Activated CD4-positive, alpha-beta T cell treated with anti-CD3 and anti-CD28 coated beads, Interleukin-2, amount 50 U/mL, for 16 hours (primary cell): ENCODE measurements at places on chromosomes 5 and 9.

DNA sequence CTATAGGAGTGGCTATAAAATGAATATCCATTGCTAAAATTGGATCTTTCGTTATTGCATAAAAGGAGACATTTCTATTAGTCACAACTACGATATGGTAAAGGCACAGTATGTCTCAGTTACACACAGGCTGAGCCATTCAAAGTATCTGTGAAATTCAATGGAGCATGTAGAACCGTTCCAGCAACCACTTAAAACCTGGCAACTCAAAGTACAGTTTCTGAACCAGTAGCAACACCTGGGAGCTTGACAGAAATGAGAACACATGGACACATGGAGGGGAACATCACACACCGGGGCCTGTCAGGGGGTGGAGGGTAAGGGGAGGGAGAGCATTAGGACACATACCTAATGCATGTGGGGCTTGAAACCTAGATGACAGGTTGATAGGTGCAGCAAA, 15.4 kb downstream of the POC5 start:
- DNase-seq: no peak

- no peak for DNase-seq
Measured at GRCh38 chr5:145247745-145248040, 587.4 kb downstream of the PRELID2 start.

DNA sequence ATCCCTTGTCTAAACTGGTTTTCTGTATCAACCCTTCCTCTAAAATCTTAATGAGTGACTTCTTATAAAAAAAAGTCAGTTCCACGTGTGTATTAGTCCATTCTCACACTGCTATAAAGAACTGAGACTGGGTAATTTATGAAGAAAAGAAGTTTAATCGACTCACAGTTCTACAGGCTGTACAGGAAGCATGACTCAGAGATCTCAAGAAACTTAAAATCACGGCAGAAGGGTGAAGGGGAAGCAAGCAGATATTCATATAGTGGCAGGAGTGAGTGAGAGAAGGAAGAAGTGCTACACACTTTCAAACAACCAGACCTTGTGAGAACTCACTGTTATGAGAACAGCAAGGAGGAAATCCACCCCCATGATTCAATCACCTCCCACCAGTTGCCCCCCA, 307.8 kb upstream of the ARRDC3 start:
- no peak for DNase-seq

DNA sequence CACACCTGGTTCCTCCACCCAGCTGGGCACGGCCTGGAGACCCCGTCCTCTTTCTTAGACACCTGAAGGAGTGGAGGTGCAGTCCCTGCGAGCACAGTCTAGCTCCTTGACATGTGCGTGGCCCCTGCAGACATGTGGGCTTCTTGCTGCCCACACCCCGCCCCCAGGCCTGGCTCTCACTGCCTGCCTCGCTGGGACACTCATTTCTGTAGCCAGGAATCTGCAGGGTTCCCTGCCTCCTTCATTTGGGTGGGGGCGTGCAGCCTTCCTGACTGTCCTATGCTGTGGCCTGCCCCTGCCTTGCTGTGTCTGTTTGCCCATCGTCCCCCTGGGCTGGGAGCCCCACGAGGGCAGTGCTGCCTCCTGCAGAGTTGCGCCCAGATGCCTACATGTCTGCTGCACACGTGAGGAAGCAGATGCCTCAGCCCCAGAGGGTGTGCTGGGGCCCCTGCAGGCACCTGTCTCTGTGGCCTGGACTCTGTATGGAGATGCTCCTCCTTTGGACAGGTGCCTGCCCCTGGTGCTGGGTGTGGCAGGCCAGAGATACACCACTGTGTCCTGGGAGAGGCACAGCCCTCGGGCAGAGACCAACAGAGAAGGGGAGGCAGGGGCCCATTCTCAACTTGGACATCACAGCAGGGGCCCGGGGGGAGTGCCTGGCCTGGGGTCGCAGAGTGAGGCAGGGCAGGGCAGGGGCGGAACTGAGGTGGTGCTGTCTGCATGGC, 22.6 kb downstream of the FLT4 start:
- no peak for DNase-seq

DNA sequence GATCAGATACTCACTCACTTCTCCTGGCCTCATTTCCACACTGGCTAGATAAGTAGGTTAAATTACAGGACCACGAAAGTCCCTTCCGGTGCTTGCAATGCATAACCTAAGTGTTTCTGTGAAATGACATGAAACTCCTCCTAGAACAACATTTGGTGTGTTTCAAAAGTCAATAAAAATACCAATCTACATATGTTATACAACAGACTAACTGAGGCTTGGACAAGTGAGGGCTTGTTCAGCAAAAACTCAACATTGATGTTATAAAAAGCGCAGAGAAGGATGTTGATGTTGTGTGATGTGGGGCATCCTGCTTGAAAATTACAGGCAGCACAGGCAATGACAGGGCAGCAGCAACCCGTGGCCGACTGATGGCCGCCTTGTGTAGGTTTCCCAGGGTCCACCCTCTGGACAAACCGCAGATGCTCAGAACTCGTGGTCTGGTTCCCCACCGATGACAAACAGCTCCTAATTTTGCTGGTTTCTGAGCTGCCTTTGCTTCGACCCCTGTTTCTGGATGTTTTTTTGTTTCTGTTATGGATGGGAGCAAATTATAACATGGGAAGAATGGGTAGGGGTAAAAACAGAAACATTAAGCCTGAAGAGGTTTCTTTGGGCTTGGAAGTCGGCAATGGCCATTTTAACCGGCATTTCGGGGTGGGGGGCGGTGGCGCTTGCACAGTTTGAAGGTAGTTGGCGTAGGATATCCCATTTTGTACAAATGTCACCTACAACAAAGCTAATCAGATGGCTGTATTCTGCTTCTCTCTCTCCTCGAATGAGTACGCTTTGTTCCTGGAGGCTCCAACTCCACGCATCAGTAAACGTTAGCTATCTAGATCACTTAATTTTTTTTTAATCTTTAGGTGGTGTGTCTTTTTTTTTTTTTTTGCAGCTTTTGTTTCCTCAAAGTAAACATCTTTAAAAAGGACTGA, 116.1 kb downstream of the PDZD2 start:
- DNase-seq: no peak

- no peak for DNase-seq
Measured at GRCh38 chr9:135612981-135613910, 26.1 kb downstream of the GLT6D1 start.

- no peak for DNase-seq
Measured at GRCh38 chr5:149325166-149325735, 20.0 kb upstream of the GRPEL2 start.

GRCh38 chr9:136012651-136013050, 51.5 kb upstream of the UBAC1 start:
- no peak for DNase-seq

- no peak for DNase-seq
Measured at GRCh38 chr5:9582406-9582805, 36.5 kb upstream of the SEMA5A start.

DNA sequence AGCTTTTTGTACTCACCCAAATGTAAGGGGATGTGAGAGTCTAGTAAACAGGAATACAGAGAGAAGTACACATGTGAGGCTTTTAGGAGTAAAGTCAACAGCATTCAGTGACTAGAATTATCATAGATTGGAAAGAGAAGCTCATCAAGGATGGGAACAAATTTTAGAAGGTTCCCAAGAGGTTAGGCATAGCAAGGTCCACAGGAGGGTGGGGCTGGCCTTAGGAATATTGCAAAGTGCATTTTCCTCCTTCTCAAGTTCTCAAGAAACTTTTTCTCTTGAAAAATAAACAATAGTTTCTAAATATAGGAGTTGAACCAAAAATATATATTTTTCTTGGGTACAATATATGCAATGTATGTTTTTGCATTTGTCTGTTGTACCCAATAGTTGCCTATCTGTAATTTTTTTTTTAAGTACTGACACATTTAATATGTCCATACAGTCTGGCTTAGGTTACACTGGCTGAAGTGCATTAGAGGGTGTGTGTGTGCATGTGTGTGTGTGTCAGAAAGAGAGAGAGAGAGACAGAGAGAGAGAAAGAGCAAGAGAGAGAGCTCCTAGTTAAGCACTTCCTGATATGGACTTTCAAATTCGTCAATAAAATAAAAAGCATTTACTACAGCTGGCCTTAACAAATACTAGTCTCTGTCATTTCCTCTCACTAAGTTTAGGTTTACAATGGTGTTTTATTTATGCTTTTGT, 62.2 kb downstream of the SNX18 start:
- no peak for DNase-seq

DNA sequence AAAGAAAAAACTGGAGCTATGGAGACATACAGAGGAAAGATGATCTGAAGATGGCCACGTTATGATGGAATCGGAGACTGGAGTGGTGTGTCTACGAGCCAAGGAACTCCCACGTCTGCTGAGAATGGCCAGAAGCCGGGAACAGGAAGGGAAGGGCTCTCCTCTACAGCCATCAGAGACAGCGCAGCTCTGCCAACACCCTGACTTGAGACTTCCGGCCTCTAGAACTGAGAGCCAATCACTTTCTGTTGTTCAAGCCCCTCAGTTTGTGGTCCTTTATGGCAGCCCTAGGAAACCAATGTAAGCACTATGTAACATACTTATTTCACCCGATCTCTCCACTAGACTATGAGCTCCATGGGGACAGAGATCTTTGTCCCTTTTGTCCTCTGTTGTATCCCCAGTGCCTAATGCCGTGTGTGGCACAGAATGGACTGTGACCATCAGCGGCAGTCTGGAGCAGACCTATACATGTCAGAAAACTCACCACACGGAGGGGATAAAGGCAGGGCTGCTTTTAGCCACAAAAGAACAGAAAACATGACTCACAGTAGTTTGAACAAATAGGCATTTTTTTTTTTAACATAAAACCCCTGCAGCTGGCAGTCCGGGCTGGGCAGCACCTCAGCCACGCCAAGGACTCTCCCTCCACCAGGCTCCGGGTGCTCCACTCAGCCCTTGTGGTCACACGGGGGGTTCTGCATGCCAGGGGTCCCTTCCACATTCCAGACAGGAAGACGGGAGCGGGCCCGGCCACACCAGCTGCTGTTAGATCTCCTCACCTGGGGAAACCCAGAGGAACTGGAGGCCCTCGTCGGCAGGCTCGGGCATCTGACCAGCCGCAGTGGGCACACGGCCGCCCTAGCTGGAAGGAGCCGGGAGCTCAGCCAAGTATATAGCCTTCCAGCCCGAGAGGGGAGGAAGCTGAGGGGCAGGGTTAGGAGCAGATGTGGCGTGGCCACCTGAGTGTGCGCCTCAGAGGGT, 16.1 kb upstream of the MXD3 start:
- no peak for DNase-seq

- no peak for DNase-seq
Measured at GRCh38 chr5:172493002-172493401, 38.7 kb upstream of the SH3PXD2B start.

DNA sequence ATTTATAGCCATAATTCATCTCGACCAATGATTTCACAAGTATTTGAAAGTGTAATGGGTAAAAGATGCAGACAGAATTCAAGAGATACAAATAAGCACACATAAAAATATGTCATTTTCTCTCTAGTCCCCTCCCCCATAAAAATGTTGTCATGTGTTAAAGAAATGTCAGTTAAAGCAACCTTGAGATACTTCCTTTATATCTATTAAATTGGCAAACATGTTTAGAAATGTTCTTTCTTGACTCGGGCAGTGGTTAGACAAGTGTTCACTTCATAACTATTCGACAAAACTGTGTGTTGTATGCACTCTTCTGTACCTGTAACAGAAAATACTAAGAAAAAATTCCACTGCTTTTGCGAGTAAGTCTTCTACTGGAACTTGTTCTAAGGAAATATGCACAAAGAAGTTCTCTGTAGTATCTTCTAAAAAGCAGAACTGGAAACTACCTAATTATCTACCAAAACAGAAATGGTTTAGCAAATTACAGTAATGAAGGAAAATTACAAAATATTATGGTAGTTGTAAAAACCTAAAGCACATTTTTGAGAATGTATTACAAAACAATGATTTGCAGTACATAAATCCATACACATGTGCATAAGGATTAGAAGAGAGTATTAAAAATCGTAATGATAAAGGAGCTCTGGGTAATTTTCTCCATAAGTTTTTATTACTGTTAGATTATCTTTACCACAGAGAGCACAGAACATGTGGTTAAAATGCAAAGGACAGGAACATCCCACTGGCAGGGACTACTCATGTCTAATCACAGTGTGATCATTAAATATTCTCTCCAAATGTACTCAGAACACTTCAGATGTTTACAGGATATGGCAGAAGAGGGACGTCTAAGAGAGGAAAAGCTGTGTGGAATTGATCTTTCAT, 35.9 kb downstream of the FBXW2 start:
- no peak for DNase-seq

DNA sequence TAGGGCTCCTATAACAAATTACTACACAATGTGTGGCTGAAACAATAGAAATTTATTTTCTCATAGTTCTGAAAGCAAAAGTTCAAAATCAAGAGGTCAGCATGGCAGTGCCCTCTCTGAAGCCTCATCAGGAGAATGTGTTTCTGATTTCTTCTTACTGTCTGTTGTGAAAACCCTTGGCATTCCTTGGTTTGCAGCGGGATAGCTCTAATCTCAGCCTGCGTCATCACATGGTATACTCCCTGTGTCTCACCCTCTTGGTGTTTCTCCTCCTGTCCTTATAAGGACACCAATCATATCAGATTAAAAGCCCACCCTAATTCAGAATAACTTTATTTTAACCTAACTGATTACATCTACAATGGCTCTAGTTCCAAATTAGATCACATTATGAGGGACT, 87.5 kb upstream of the CDH9 start:
- no peak for DNase-seq

DNA sequence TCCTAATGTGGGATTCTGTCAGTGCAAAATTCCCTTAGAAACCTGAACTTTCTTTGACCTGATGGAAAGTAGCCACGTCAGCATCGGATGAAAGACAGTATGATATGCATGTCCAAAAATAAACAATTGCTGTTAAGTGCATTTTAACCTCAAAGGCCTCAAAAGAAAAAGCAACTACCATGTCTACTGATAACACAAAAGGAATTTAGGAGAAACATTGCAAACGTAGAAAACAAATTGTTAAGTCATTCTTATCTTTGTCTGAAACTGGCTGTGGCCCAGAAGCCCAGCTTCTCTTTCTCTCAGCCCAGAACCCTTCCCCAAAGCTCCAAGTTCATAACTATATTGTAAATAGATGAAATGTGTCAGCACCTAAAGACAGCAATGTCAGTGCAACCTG, 11.1 kb upstream of the LHFPL2 start:
- no peak for DNase-seq

DNA sequence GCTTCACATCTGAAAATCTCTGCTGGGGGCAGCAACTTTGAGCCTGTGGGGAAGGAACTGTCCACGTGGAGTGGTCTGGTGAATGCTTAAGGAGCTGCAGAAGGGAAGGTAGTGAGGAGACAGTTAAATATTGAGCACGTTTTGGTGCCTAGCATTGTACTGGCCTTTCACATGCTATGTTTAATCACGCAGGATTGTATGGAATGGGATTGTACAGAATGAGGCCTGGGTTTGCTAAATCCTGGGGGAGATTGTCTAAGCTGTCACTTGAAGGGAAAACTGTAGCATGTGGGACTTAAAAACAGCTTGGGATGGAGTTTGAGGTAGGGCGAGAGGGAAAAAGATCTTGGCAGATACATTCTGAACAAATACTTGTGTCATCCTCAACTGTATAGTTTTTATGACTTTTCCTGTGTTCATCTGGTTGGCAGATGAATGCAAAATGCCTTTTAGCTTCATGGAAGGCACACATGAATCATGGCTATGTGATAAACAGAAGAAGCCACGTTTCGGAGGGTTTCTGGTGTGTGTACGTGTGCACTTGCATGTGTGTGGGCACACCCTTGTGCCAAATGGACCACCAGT, 106.6 kb downstream of the TMC1 start:
- no peak for DNase-seq
